Epithelial cell of proximal tubule (primary cell): ENCODE measurements at places on chromosomes 3 and 15. TPM values are rescaled to one million over a fixed set of nuclear protein-coding genes. Genes with fewer than 3 reads are reported as not detected.

HMCES gene
- total RNA-seq: 40.3 and 43.0 TPM in 2 replicates

REC114 gene
- not detected in 2 replicates for total RNA-seq

FAM131A gene
- total RNA-seq: 21.3 and 22.7 TPM in 2 replicates

TM4SF18 gene
- total RNA-seq: 1.4 TPM in 2 replicates

DNA sequence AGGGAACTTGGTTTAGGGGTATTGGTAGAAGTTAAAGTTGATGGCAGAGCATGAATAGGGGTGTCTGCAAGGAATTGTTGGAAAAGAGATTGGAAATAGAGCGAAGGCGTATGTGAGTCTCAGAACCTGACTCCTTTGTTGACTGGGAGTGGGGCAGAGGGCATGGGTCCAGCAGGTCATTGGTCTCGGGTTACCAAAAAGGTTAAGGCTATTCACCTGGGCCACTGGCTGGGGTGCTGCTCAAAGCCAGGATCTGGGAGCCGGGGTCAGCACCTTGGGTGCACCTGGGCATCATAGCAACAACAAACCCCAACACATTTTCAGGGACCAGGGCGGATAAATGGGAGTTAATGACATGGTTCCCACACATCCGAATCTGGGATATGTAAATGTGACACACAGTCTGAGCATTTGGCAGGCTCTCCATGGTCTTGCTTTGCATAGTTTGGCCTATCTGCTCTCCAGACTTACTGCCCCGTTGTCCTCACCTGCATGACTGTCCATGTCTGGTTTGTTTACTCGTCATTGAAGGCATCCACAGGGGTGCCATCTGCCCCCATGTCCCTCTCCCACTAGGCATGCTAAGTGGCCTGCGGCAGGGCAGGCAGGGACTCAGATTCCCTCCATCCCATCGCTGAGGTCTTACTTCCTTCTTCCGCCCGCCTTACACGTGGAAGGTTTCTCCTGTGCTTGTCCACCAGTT, 10.1 kb downstream of the KLF13 start:
- no peak for DNase-seq

DNA sequence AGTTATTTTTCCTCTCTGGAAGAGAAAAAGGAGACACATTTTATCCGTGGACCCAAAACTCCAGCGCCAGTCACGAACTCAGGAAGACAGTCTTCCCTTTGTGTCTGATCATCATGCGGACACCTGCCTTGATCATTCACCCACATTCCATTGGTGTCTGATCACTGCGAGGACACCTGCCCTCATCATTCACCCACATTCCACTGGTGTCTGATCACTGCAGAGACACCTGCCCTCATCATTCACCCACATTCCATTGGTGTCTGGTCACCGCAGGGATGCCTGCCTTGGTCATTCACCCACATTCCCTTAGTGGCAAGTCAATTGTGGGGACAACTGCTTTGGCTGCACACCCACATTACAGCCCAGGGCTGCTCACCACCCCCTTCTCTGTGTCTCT, 148.9 kb downstream of the ROBO1 start:
- no peak for DNase-seq

DNA sequence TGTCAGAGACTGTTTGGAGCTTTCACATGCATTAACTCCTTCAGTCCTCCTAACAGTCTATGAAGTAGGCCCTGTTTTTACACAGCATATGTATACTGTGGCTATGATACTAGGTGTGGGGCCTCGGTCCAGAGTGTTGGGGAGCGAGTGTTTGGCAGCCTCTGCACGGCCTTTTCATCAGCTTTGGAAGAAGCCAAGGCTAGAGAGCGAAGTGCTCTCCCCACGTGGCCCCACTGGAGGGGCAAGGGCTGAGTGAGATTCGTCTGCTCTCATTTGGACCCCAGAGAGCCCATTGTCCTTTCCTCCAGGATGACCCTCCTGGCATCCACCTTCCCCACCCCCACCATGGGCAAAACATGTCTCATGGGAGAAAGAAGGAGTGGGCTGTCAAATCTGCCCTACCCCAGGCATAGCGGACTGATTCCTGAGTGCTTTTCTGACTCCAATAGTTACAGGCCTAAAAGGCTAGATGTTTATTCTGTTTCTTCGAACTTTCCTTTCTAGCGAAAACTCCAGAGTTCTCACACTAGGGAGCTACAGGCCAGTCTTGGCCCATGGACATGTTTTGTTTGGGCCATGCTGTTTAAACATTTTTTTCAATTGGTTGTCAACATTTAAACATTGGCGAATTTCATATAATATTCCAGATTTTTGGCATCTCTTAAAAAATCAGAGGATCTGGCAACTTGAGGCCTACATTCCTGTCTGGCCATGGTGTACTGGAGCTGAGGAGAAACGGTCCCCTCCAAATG, 76.0 kb downstream of the EEFSEC start:
- DNase-seq: no peak

CMTM8 gene
- total RNA-seq: 8.8 and 9.2 TPM in 2 replicates

AMOTL2 gene
- total RNA-seq: 98.7 and 109 TPM in 2 replicates

RTF1 gene
- 22.1 and 23.5 TPM in 2 replicates for total RNA-seq

GRCh38 chr3:106272302-106272701, 403.5 kb upstream of the CBLB start:
- no peak for DNase-seq

- DNase-seq: peak; percentile 93
These were observed 92.7 kb upstream of the PRICKLE2 start for GRCh38 chr3:64318001-64318400.

TOMM70 gene
- total RNA-seq: 27.5 and 37.0 TPM in 2 replicates

GRCh38 chr3:111080413-111080812, 8.8 kb downstream of the NECTIN3 start:
- no peak for DNase-seq

VIPR1 gene
- 0.43 TPM in 1 of 2 replicates, not detected in the other for total RNA-seq

- no peak for DNase-seq
These were observed 326.9 kb downstream of the CNTN3 start for GRCh38 chr3:74287557-74287956.

- DNase-seq: no peak
These were observed 184.7 kb downstream of the LRRC3B start for GRCh38 chr3:26807272-26807671.

GRCh38 chr15:47987908-47988532, 132.8 kb upstream of the SLC24A5 start:
- peak; percentile 30 for DNase-seq

DNA sequence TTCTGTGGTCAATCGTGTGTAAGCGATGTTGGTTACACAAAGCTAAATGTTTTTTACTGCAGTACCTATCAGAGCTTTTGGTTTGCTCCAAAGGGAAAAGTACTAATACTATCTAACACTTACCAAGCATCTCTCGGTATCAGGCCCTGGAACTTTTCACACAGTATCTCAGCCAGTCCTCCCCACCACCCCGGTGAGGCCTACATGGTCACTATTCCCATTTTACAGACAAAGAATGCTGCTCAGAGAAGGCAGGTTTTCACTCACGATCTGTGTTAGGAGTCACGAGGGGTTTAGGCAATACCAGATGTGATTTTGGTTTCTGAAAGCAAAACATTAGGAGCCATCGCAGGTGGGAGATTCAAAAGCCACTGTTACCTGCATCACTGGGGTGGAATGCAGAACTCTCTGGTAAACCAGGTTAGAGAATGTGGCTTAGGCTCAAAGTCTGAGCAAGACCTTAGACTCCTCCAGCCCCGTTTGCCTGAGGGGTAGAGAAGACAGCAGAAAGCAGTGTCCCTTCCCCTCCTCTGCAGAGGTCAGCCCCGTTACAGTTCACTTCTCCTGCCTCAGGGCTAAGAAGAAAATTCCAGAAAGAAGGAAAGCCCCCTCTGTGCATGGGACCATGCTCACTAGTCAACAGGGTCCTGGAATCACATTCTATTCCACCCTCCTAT, 57.2 kb downstream of the XXYLT1 start:
- DNase-seq: no peak

- DNase-seq: no peak
These were observed 590.7 kb upstream of the SGO1 start for GRCh38 chr3:20776692-20777091.

GRCh38 chr3:157394411-157394810, 42.2 kb upstream of the PTX3 start:
- DNase-seq: no peak

DNA sequence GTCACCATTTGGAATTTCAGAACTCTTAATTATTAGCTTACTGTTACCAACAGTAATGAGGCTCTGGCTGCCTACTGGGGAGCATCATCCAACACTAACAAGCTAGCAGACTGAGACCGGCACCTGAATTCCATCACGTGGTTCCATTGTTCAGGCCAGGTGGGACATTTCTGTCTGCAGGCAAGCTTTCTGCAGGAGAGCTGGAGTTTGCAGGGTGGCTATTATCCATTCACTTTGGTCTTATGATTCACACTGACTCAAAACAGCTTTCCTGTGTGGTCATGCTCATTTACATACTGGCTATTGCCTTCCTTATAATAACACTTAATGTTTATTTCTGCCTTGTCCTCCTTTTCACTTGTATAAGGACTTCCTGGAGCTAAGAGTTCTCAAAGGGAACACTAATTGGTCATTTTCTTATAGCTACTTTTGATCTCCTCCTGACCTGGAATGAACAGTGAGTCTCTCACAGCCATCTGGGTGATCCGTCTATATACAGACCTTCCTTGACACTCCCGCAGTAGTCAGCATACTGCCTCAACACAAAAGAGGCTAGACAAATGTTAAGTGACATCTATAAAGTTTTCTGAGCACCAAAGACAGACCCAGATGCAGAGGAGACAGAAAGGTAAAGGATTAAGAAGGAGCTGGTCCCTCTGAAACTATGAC, 695.4 kb downstream of the FHIT start:
- DNase-seq: peak; percentile 82

NR1I2 gene
- total RNA-seq: 0.14 and 0.69 TPM in 2 replicates

DNA sequence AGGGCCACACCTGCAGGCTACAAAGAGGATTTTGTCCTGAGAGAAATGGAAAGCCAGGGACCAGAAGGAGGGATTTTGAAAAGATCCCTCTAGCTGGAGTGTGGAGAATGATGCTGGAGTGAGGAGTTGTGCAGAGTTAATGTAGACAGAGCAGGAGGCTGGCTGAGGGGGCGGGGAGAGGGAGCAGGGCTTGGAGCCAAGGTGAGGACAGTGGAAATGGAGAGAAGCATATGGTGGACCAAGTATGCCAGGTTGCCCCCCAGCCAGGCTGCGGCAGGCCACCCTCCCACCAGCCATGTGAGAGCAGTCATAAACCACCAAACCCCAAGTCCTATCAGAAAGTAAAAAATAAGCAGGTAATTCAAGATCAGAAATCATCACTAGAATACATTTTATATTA, 14.7 kb downstream of the RARRES1 start:
- DNase-seq: no peak

GOLGA8B gene
- total RNA-seq: 20.4 and 56.4 TPM in 2 replicates

XIRP1 gene
- 0.12 TPM in 1 of 2 replicates, not detected in the other for total RNA-seq

AMT gene
- 2.3 and 2.5 TPM in 2 replicates for total RNA-seq

GRCh38 chr15:80401456-80401855, 2.7 kb upstream of the ARNT2 start:
- DNase-seq: peak; percentile 66

ADAMTS9 gene
- total RNA-seq: 16.9 and 92.7 TPM in 2 replicates

DNA sequence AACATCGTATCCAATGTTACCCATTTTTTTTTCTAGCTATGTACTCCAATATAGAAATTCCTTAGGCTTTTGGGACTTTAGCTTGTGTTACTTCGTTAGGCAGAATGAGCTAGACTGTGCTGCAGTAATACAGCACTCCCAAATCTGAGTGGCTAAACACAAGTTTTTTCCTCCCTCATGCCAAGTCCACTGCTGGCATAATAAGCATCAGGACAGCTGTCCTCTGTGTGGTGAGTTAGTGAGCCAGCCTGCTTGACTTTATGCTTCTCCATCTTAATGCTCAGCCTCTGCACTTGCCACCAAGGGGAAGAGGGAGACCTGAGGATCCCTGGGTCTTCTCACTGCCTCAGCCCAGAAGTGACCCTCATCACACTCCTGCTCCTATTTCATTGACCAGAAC, 18.2 kb upstream of the ACOX2 start:
- no peak for DNase-seq

EEF1AKMT4 gene
- 6.2 and 6.6 TPM in 2 replicates for total RNA-seq

GRCh38 chr15:90201130-90201943, at the start of gene SEMA4B:
Gene SEMA4B (plus strand): TSS chr15:90201330. CDS start chr15:90201579, 249 bp downstream.
- no peak for DNase-seq

LRRK1 gene
- 8.1 and 8.8 TPM in 2 replicates for total RNA-seq

GRCh38 chr3:14811684-14812083, 7.1 kb upstream of the FGD5 start:
- no peak for DNase-seq
